ENCODE measurements at places on chromosomes 12 and 14.
A peak's percentile ranks its signal among the peaks of the same experiment; 100 is the strongest.

DNA sequence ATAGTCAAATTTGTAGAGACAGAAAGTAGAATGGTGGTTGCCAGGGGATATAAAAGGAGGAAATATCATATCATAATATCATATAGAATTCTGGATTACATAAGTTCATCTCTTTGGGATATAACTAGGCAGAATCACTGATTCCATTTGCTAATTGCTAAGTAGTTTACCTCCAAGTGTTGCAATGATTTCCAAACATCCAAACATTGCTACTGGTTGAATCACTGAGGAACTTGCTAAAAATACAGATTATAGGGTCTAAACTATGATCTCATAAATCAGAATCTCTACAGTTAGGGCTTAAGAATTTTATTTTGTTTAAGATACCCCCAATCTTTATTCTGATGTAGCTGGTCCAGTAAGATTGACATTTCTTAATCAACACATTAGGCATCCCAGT, 16.1 kb upstream of the TAS2R42 start:
- no peak for DNase-seq

DNA sequence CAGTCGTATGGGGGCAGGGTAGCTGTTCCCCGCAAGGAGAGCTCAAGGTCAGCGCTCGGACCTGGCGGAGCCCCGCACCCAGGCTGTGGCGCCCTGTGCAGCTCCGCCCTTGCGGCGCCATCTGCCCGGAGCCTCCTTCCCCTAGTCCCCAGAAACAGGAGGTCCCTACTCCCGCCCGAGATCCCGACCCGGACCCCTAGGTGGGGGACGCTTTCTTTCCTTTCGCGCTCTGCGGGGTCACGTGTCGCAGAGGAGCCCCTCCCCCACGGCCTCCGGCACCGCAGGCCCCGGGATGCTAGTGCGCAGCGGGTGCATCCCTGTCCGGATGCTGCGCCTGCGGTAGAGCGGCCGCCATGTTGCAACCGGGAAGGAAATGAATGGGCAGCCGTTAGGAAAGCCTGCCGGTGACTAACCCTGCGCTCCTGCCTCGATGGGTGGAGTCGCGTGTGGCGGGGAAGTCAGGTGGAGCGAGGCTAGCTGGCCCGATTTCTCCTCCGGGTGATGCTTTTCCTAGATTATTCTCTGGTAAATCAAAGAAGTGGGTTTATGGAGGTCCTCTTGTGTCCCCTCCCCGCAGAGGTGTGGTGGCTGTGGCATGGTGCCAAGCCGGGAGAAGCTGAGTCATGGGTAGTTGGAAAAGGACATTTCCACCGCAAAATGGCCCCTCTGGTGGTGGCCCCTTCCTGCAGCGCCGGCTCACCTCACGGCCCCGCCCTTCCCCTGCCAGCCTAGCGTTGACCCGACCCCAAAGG, 804 bp downstream of the GAPDH start:
- peak; percentile 65 for DNase-seq

GRCh38 chr12:2640709-2641108, 154.1 kb upstream of the FKBP4 start:
- DNase-seq, result no peak

DNA sequence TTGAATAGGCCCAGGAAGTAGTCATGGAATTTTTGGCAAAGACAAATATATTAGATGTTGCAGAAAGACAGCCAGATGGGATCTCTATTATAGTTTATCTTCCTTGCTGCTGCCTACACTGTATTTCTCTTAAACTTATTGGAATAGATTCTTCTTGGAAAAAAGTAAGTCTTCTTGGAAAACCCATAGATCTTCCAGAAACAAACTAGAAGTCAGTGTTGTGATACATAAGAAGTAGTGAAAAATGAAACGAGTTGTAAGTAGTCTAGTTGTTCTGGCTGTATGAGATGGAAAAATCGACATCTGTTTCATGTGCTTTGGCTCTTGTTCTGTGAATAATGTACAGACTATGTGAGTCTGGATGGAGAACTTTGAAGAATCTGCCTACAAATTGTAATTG, 29.0 kb downstream of the GLIPR1L2 start:
- DNase-seq, result no peak

GRCh38 chr12:77433799-77434198, 368.4 kb upstream of the E2F7 start:
- no peak for DNase-seq

- no peak for DNase-seq
Observed at GRCh38 chr12:72089678-72090077, 151.0 kb downstream of the TPH2 start.

DNA sequence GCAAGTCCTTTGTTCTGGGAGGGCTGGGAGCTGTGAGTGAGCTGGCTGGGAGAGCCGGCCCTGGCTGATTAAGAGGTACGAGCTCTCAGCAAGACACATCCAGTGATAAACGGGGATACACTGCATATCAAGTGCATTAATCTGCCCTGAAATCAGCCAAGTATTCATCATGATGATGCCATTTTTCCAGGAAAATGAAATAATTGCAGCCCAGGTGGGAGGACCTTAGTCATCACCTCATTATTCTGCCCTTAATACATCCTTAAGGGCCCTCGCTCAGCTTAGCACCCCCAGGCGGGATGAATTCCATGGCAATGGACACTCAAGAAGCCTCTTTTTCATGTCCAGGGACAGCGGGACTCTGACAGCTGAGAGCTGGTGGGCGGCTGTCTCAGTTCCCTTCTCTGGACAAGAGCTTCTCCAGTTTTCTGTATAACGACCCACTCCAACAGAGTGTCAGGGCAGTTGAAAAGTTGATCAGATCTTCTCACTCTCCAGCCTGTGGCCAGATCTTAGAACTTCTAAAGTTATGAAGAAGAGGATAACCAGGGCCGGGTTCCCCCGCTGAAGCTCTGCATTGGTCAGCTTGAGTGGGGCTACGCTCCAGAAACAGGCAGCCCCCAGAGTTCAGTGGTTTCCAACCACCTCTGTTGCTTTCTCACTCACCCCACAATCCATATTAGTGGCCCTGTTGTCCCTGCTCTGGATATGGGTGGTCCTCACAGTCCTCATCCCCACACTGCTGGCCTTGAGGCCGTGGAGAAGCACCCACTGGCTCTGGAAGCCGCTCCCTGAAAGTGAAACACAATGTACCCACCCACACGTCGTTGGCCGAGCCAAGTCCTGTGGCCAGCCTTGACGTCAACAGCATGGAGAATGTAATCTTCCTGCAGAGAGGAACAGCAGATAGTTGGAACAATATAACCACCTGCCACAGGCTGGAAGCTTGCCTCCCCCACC, 306.2 kb upstream of the DIO3 start:
- no peak for DNase-seq

GRCh38 chr14:58899317-58899713, 261.6 kb downstream of the DACT1 start:
- DNase-seq, result no peak

DNA sequence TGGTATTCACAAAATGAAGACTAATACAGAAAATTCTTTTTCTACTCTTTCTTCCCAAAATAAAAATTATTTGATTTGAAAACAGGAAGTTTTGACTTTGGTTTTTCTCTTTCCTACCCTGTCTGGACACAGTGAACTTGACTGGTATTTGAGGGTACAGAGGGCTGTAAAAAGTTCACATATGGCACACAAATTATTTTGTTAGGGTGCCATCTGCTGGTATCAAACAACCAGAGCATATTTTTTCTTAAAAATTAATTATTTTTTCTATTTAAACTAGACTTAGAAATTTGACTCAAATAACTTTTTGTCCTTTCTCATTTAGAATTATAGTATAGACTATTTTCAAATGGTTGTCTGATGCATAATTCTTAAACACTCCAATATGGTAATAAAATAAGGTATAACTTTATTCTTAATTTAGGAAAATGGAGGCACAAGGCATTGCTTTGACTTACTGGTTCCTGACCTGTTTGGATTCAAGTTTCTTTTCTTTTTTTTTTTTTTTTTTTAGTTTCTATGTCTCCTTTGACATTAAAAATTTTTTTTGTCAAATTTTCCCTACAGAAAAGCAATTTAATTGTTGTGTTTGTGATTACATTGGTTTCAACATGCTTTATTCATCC, 390.6 kb downstream of the PRKD1 start:
- no peak for DNase-seq

DNA sequence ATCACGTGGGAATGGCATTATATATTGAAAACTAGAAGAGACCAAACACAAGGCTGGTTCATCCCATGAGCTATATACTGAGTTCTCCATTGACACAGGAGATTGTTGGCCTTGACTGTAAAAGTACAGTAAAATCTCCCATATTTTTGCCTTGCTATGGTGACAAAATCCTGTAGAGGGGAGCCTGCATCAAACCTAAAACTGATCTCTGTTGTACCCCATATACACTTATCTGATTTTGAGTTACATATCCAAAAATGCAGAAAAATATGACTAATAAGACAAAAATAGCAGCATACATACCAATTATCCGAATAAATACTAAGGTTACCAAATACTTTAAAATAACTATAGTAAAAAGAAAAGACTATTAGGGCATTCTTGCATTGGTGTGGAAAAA, 60.4 kb downstream of the TMTC3 start:
- no peak for DNase-seq
